Effector memory CD8-positive, alpha-beta T cell (primary cell): ENCODE measurements at places on chromosomes 12 and 14.

- DNase-seq, result no peak
Measured at GRCh38 chr12:89752341-89752740, 43.7 kb upstream of the ATP2B1 start.

GRCh38 chr12:89236748-89237383, 115.4 kb downstream of the DUSP6 start:
- no peak for DNase-seq

- no peak for DNase-seq
Measured at GRCh38 chr12:48164451-48164850, 7.1 kb upstream of the ASB8 start.

DNA sequence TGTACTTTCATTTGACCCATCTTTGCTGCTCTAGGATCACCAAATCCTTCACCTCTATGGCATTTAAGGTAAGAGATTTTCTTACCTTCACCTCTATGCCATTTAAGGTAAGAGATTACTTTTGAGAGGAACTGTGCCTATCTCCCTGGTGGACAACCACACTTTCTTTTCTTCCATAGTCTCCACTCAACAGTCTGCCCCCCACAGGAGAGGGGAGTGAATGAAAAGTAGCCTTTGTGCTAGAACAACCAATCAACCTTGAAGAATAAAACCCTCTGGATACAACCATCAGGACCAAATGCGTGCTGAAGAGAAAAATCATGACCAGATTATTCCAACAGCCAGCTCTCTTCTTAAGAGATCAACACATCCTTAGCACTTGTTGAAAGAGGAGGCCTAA, 258.6 kb upstream of the TMPO start:
- no peak for DNase-seq

- DNase-seq, result no peak
Measured at GRCh38 chr12:130856088-130856487, 15.8 kb upstream of the RAN start.

DNA sequence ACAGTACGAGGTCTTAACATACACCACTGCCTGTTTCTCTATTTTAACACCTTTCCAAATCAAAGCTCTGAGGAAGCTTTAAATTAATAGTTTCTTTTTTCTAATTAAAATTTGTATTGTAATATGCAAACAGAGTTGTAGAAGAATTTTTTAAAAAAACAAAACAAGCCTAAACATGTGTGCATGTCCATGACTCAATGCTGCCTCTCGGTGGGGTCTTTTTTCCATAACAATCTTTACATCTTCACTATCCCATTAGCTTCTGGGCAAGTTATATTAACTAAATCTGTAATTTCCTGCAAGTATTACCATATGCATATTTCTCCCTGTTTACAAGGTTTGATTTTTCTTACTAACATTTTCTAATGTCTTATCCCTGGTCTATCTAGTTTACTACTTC, 143.9 kb upstream of the NAV3 start:
- no peak for DNase-seq

DNA sequence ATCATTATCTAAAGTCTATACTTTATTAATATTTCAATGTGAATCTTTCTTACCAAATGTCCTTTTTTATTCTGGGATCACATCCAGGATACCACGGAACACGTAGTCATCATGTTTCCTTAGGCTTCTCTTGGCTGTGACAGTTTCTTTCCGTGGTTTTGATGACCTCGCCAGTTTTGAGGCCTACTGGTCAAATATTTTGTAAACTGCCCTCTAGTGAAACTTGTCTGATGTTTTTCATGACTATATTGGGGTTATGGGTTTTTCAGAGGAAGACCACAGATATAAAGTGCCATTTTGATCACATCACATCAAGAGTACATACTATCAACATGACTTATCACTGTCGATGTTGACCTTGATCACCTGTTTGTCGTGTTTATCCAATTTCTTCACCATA, 14.1 kb upstream of the SERPINA6 start:
- no peak for DNase-seq

DNA sequence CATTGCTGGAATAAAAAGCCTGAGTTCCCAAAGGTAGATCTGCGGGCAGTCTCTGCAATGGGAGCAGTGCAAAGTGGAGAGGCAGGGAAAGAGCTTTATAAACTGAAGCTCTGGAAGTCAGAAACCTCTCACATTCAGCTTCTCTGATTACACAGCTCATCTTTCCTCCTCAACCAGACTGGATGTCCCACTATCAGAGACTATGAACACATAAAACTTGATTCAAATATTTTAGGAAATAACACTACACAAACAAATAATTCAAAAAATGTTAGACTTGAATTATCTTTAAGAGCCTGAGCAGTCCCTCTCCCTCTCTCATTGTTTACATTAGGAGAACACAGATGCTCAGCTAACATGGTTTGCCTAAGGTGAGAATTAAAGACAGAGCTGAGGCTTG, 72.9 kb downstream of the DENND5B start:
- DNase-seq, result no peak

DNA sequence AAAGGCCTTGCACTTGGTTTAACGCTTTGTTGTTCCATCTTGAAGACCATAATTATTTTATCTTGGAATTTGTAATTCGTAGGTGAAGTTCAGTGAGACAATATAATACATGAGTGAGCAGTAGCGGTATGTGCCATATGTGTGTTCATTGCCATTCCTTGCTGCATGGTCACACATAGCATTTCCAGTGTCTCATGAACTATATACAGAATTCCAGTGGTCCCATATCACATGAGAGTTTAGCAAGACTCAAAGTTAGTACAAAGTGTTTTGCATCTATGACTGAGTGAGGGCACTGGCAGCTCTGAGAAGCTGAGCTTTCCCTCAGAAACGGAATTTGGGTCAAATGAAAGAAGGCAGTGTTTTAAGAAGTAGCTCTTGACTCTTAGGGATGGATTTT, 359.8 kb downstream of the FOXG1 start:
- no peak for DNase-seq

GRCh38 chr12:62726471-62726980, 208.4 kb downstream of the PPM1H start:
- DNase-seq, result no peak

DNA sequence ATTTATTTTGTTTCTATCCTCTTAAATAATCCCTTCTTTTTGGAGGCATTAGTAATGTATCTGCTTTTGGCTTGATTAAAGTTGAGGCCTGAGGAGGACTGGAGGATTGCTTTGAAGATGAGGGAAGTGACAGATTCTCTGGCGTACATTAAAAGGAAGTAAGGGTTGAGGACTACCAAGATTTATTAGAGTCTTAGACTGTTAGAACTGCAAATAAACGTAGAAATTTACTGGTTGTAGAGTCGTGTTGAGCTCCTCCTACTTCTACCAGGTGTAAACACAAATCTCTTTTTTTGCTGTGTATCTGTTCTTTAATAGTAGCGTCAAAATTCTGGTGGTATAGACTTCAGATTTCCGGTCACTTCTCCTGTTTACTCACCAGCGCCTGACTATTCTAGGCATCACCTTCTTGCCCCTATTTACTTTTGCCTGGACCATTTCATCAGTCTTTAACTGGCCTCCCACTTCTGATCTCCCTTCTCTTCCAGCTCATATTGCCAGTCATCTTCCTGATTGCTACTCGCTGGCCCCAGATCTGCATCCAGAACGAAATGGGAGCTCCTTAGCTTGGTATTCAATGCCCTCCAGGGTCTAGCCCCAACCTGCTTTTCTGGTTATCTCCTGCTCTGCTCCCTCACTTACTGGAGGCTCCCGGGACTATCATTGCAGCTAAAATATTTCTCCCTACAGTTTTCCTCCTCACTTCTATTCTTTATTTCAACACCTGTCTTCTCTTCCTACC, 8.4 kb upstream of the EID3 start:
- no peak for DNase-seq

- DNase-seq, result no peak
Measured at GRCh38 chr12:54172168-54172567, 16.6 kb downstream of the SMUG1 start.

- no peak for DNase-seq
Measured at GRCh38 chr14:58643366-58643765, 5.6 kb downstream of the DACT1 start.

DNA sequence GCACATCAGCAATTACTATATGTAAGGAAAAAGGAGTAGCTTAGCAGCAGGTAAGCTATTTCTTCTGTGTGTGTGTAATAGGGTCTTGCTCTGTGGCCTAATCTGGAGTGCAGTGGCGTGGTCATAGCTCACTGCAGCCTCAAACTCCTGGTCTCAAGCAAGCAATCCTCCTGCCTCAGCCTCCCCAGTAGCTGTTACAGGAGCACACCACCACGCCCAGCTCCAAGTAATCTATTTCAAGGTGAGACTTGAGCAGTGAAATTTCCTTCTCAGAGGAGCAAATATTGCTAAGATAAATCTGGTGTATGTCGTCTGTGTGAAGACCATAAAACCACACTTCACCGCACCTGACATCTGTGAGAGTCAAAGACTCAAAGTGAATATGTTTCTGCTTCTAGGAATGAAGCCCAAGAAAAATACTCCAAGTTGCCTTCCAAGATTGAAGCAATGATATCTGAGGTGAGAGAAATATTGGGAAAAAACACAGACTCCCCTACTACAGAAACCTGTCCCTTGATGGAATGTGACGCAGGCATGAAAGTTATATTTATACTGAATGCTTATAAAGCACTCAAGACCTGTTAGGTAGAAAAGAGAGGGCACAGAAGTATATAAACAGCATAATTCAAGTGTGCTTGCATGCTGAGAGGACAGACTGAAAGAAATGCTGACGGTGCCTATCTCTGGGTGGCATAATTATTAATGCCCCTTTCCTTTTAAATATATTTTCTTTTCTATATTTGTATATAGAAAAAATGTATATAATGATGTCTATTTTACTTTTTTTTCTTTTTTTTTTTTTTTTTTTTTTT, 2.5 kb upstream of the SELPLG start:
- no peak for DNase-seq

DNA sequence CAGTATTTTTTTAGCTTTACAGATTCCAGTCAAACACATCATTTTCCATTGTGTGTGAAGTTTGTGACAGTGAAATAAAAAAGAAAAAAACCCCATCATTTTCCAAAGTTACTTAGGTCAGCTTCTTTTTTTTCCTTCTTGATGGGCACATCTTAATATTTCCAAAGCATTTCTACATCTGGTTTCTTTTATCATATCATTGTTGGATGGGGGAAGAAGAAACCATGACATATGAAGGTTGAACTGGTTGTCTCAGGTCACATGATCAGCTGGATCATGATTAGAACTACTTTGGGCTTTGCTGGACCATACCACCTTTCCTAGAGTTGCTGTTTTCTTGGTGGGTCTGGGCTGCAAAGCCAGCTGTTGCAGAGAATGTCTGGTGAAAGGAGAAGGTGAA, 59.8 kb downstream of the FOS start:
- no peak for DNase-seq

DNA sequence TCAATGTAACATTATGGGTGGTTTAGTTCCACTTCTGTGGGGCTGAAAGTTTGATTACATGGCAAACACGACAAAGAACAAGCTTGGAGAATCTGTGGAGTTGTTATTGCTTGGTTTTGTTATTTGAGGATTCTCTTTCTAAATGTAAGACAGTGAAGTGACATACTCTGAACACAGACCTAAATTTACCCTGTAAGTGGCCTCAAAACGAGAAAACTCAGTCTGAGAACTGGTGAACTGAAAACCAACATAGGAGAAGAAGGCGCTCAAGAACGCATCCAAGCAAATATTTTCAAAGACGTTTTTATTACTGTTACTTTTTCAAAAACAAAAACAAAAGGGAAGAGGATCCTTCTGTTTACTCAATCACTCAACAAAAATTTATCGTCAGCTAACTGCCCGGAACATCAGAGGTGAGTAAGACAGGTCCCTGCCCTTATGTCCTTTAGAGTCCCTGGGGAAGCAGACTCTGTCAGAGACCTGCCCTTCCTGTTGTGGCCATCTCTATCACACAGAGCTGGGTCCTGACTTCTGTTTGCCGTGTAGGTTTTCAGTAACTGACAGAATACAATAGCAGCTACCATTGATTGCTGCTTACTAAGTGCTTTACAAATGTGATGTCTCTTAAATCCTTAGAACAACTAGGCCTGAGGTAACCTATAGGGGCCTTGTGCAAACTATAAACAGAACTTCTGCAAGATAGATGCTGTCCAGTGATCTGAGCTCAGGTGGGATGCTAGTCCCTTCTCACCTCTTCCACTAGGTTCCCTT, 79.3 kb upstream of the C12orf71 start:
- no peak for DNase-seq

GRCh38 chr12:108819920-108820706, 37.3 kb downstream of the SSH1 start:
- no peak for DNase-seq
